PC-3 (cell line): ENCODE measurements at places on chromosomes 4 and X.
A peak's percentile ranks its signal among the peaks of the same experiment; 100 is the strongest.

DNA sequence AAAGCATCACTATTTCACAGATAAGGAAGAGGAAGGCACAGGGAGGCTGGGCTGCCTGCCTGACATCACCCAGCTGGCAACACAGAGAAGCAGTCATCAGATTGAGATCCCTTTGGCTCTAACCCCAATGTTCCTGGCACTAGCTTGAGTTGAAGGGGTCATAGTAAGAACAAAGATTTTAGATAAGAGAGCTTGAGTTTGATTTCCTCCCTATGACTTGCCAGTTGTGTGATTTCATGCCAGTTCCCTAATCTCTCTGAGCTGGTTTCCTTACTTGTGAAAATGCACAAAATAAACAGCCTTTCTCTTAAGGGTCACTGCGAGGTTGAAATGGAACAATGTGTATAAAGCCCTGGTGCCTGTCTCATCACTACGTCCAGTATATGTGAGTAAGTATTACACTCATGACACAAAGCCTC lies 475.4 kb upstream of the HS3ST1 start:
- no peak for DNase-seq

DNA sequence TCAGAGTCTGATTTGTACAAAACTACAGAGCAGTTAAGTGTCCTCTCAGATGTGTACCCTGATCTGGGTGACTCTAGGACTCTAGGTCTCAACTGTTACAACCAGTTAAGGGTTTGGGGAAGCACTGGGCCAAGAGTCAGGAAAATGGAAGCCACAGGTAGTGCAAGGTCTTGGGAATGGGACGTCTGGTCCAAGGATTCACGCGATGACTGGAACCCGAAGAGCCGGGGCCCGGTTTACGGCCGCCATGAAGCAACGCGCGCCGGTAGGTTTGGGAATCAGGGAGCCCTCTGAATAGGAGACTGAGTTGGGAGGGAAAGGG lies 321 bp upstream of the HPRT1 start:
- DNase-seq = no peak

GRCh38 chr4:63393544-63393943 lies 1015.7 kb downstream of the TECRL start:
- DNase-seq = peak; percentile 47

GRCh38 chr4:12139296-12139695 lies 710.6 kb upstream of the HS3ST1 start:
- no peak for DNase-seq

- no peak for DNase-seq
Observed at GRCh38 chr4:84484236-84484635, 14.9 kb downstream of the NKX6-1 start.

GRCh38 chrX:17521871-17522693 lies 147.1 kb downstream of the NHS start:
- peak; percentile 69 for DNase-seq
